ENCODE measurements at places on chromosomes 3 and 15.

DNA sequence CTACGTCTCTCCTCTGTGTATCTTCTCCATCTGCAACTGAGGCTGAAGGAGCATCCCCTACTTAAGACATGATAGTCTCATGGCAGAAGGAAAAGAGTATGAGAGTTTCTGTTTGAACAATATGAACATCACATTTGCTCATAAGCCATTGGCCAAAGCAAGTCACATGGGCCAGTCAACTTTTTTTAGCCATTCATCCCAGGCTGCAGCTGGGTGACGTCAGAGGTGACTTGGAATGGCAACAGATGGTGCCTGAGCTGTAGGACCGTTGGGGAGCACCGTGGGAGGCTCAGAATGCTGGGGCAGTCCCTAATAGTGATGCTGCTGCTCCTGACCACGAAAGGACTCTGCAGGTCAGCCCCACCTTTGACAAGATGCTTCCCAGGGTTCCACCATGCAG, 58.7 kb downstream of the CRTC3 start:
- DNase-seq, result no peak

DNA sequence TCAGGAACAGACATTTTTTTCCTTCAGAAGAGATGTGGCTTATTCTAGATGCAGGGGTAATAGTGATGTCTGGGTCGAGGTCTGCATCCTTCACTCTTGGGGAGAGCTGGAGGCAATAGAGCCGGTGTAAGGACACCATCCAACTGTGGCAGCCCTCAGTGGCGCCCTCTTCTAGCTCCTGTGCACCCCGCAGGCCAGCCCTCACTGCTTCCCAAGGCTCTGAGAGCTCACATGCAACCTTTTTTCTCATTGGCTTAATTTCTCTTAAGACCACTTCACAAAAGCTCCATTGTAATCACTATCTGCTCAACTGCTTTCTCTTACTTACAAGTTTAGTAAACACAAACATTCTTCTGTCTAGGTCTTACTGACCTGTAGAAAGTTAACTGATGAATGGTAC, 3.9 kb upstream of the VPS8 start:
- no peak for DNase-seq

GRCh38 chr15:92005154-92005553, 151.6 kb downstream of the SLCO3A1 start:
- DNase-seq, result peak; percentile 3

- DNase-seq, result no peak
Measured at GRCh38 chr3:190382082-190382481, 5.9 kb upstream of the CLDN16 start.

- no peak for DNase-seq
Measured at GRCh38 chr15:90160781-90161727, 40.1 kb upstream of the SEMA4B start.

- no peak for DNase-seq
Measured at GRCh38 chr3:144242747-144243146, 271.1 kb downstream of the DIPK2A start.

DNA sequence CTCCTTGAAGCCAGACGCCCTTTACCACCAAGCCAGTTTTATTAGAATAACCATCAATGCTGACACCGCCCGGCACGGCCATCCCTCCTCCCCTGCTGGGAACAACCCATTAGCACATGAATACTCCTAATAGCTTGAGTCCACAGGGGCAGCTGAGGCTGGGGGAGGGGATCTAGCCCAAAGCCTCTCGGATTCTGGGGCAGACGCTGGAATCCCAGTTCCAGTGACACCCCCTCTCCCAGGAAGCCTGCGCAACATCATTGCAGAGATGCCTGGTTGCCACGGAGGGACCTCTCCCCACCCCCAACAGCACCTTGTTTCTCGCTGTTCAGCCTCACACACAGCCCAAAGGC, 1.2 kb upstream of the LINGO1 start:
- DNase-seq, result no peak

- DNase-seq, result no peak
Measured at GRCh38 chr3:109973733-109974132, 636.4 kb upstream of the DPPA4 start.

Measured in activated CD4-positive, alpha-beta T cell treated with anti-CD3 and anti-CD28 coated beads, Interleukin-2, amount 50 U/mL, for 1 hour (primary cell).